ENCODE measurements at places on chromosomes 11 and 22.

DNA sequence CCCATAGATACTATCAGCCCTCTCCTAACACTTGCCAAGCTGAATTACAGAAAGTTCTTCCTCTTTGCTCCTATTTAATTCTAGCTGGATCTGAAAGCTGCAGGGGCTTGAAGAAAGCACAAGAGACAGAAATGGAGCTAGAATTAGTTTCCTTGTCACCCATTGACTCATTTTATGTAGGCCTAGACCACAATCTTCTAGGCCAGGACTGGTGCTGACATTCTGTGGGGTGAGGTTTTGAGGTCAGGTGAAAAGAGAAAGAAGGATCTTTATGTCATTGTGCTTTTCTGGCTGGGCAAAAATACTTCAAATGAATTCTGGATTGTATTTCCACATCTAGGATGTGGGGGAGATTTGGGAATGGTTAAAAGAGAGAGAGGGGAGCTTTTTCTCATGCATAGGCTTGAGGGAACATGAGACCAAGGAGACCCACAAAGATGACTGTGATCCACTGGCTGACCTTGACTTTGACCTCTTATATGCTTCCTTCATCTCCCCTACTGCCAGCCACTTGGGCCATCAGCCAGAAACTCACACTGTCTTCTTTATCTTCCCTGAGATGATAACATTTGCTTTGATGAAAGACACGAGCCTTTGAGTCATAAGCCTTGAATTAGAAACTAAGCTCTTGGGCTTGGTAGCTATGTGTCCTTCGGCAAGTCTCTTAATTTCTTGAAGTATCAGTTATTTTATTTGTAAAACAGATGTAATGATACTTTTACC, 274.9 kb upstream of the CADM1 start:
- no peak for DNase-seq

DNA sequence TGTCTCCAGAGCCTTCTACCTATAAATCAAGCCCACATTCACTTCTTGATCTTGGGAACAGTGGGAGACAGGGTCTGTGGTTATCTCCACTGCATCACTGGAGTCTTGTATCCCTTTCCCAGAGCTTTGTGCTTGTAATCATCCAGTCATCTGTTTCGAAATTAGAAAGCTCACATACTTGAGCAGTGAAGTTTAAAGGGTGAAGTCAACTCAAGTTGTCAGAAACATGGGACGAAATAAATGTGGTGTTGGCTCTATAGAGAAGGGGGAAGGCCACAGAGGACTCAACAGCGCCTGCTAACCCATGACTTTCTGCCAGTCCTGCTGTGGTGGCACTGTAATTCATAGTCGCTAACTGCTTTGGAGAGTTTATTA, 197.5 kb downstream of the DBX1 start:
- peak; percentile 79 for DNase-seq

GRCh38 chr11:134800130-134800529, 388.1 kb upstream of the B3GAT1 start:
- no peak for DNase-seq

DNA sequence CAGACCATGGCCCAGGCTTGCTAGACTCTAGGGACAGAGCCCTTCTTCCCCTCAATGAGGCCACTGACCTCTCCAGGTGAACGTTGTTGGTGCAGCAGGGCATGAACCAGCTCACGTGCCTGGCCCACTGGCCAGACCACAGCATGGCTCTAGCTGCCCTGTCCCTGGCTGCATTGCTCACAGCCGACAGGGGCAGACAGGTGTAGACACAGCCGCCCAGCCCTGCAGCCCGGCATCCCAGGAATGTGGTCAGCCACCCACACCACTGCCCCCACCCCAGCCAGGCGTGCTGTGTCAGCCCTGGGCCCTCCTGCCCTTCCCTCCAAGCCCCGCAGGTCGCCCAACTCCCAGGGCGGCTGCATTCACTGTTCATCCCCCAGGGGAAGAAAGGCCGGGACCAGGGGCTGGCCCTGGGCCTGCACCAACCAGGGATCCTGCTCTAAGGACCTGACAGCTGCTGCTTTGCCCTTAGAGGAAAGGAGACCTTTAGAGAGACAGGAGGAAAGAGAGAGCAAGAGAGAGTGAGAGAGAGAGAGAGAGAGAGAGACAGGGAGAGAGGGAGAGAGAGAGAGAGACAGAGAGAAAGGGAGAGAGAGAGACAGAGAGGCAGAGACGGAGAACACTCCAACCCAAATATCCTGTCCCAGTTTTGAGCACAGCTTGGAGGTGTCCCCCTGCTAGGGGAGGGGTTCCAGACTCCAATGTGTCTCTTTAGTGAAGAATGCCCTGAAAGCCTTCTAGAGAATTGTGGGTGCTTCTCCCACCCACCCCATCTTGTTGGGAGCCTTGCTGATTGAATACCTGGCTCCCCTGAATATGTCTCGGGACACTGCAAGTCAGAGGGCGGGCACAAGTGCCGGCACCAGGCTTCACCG, 44.2 kb upstream of the LINC01488 start:
- DNase-seq: no peak

- peak; percentile 2 for DNase-seq
Observed at GRCh38 chr11:32575070-32575469, 8.6 kb upstream of the EIF3M start.

DNA sequence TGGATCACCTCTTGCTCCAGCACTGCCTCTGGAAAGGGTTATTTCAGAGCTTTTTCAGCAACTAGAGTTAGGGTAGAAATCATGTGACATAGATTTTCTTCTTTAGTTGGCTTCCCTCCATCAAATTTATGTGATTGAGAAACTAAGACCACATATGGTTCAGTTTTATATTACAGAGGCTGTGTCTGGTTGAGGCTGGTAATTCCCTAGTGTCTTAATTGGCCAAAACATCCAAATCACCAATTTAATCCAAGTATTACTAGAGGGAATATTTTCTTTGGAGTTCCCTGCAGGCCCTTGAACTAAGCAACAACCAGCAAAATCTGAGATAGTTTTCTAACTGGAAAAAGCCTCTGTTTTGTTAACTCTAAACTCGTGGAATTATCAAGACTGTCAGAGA, 136.3 kb downstream of the ARHGAP42 start:
- no peak for DNase-seq

- DNase-seq: peak; percentile 14
Observed at GRCh38 chr11:100715165-100715761, 28.2 kb downstream of the ARHGAP42 start.

GRCh38 chr11:118239509-118240205, 12.5 kb downstream of the MPZL3 start:
- no peak for DNase-seq

GRCh38 chr22:50125029-50125428, 35.2 kb downstream of the MOV10L1 start:
- no peak for DNase-seq

GRCh38 chr11:1820463-1821325, 14.1 kb upstream of the SYT8 start:
- DNase-seq: peak; percentile 82

GRCh38 chr22:24697621-24698082, 76.9 kb downstream of the PIWIL3 start:
- no peak for DNase-seq

- peak; percentile 10 for DNase-seq
Observed at GRCh38 chr11:119206511-119207414, 624 bp downstream of the CBL start.

- DNase-seq: no peak
Observed at GRCh38 chr11:128573638-128574037, 13.7 kb downstream of the ETS1 start.

DNA sequence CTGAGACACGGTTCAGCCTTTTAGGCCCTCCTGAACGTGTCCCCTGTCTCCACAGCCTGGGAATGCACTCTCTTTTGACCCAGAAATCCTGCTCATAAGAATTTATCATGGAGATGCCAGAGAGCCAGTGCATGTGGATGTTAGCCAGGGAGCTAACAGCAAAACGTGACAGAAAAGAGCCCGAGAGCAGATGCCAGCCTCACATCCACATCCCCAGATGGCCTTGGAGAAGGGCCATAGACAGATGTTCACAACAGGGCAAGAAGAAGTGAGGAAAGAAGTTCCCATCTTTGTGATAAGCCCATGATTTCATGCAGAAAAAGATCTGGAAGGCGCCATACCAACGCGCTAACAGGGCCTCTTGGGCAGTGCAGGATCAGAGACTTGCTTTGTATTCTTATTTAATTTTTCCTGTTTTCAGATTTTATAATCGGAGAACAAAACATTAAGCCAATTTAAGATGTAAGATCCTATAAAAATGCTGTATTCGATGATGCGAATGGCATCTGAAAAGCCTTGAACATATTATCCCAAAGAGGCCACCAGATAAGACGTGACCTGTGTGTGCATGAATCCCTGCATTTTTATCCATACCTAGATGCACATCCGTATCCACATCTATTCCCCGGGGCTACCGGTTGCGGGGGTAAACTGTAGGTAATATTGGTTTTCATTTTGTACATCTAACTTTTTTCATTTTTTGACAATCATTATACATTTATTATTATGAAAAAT, 48.7 kb downstream of the IGLL5 start:
- DNase-seq: no peak

DNA sequence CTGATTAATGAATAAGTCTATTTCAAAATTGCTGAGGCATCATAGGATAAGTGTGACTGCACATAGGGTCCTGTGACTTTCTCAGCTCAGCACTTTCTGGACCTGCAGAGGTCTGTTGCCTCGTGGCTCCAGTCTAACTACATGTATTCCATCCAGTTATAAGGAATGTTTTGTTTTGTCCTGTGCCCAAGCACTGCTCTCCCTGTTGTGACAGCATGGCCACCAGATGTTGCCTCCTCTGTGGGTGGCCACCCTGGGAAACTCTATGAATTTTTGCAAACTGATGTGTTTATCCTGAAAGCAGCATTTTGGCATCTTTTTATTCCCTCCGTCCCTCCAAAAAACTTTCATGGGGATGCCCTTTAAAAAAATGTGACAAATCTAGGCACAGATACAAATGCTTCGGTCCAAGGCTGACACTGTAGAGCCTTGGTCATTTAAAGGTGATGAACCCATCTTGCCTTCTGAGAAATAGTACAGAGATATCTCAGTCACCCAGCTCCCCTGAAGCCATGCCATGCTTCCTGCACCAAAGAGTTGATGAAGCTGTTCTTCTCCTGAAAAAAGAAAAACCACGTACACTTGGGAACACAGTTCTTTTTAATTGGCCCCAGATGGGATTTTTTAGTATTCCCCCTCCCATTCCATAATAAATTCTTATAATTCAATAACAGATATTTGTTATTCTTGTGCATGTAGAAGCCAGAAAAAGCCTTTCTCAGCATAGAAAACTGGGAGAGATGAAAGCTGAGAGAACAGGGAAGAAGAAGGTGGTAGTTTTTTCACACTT, 72.6 kb downstream of the CCDC34 start:
- DNase-seq: peak; percentile 81

DNA sequence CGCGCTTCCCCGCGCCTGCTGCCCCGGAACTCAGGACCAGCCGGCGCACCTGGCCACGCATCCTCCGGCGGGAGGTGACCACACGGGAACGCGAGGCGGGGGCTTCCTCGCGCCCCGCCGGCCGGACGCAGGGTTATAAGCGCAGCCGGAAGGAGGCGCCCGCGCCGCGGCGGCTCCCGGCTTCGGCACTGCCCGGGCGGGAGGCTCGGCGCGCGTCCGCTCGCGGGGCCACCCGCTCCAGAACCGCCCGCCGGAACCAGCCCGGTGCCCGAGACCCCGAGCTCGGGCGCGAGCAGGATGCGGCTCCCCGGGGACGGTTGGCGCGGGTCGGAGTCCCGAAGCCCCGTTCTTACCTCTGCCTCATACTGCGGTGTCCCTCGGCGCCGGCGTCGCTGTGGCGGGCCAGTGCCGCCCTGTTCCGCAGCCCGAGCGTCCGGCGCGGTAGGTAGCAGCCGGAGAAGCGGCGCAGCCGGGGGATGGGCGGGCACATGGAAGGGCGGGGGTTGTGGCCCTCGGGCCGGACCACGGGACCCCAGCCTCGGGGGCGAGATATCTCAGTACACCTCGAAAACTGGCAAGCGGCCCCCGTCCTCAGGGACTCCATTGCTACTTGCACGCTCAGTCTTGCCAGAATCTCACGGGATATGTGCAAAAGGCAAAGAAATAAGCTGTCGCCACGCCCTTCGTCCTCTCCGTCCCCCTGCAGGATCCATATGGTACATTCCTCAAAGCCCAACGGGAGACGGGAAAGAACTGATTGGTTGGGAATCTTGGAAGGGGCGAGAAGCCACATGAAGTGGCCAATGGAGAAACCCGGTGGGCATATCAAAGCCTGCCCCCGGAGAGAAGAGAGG, 23.1 kb downstream of the MICAL3 start:
- peak; percentile 99 for DNase-seq
